Gastrocnemius medialis (tissue), 4 donors: ENCODE measurements at places on chromosomes 7 and 10.

GRCh38 chr10:117928741-117929140, 118.0 kb downstream of the RAB11FIP2 start:
- H3K27ac ChIP-seq = no peak overlapping the region
- DNase-seq = no peak
- no peaks in the 10 kb centered on the region for H3K27me3 ChIP-seq
- H3K4me3 ChIP-seq = no peak overlapping the region
- no peaks in the 10 kb centered on the region for H3K36me3 ChIP-seq

- H3K4me3 ChIP-seq = no peak overlapping the region
- no peaks in the 10 kb centered on the region for H3K27me3 ChIP-seq
These were observed 38.7 kb downstream of the UBE3C start for GRCh38 chr7:157177333-157177982.

DNA sequence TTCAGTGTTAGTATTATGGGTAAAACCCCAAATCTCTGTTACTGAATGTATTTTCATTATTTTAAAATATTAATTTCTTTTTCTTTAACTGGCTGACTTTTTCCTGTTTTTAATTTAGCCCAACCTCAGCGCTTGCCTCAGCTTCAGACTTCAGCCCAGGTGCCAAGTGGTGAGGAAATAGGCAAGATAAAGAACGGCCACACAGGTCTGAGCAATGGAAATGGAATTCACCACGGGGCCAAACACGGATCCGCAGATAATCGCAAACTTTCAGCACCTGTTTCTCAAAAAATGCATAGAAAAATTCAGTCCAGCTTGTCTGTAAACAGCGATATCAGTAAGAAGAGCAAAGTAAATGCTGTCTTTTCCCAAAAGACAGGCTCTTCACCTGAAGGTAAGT, 57.5 kb downstream of the MDFIC start:
- H3K4me1 ChIP-seq = peaks cover 43% of the 10 kb centered on the region
- peak overlapping the region; percentile 77 for H3K27ac ChIP-seq
- no peaks in the 10 kb centered on the region for H3K27me3 ChIP-seq
- no peaks in the 10 kb centered on the region for H3K36me3 ChIP-seq

- H3K27ac ChIP-seq = no peak overlapping the region
- DNase-seq = no peak
- H3K4me3 ChIP-seq = no peak overlapping the region
- H3K4me1 ChIP-seq = no peaks in the 10 kb centered on the region
- no peaks in the 10 kb centered on the region for H3K27me3 ChIP-seq
- no peaks in the 10 kb centered on the region for H3K36me3 ChIP-seq
These were observed 396.5 kb downstream of the POM121L12 start for GRCh38 chr7:53431901-53432300.

GRCh38 chr10:130847170-130847569, 464.4 kb downstream of the TCERG1L start:
- H3K36me3 ChIP-seq = no peaks in the 10 kb centered on the region
- H3K27ac ChIP-seq = no peak overlapping the region
- DNase-seq = no peak

DNA sequence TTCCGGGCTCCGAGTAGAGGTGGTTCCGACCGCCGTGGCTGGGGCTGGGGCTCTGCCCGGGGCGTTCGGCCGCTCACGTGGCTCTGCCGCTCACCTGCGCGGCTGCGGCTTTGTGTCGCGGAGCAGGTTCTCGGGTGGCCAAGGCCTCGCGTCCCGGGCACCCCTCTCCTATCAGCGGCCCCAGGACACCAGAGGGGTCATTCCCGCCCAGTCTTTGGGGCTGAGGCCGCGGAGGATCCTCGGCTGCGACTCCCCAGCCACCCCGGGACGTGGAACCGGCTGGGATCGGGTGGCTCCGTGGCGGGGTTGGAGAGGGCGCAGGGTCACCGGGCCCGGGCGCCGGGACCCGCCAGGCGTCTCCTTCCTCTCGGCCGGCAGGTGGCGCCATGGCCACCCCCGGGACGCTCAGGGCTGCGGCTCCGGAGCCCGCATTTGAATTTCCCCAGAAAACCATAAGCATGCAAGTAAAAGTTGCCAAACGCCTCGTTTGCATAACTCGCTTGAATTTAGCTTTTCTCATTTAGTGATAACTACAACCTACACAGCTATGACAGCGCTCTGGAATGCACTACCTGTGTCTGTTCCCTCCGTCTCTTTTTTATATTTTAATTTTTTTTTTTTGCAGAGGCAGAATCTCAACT, 1.2 kb downstream of the COL26A1 start:
- peaks cover 7% of the 10 kb centered on the region for H3K4me1 ChIP-seq
- DNase-seq = peak; percentile 18
- H3K4me3 ChIP-seq = peak overlapping the region; percentile 45
- H3K36me3 ChIP-seq = no peaks in the 10 kb centered on the region

DNA sequence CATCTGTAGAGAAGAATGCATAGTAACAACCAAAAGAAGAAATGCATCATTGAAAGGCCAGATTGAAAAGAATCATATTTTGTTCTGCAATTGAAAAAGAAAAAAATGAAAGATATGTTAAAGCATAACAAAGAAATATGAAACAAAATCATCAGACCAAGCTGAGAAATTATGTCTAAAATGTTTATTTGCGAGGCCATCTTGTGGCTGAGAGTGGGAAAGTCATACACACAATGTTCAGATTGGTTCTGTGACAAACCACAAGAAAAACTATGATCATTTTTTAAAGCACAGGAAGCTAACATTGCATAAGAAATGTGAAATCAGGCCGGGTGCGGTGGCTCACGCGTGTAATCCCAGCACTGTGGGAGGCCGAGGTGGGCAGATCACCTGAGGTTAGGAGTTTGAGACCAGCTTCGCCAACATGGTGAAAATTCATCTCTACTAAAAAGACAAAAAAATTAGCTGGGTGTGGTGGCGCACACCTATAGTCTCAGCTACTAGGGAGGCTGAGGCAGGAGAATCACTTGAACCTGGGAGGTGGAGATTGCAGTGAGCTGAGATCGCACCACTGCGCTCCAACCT, 36.6 kb downstream of the ABCB5 start:
- H3K4me3 ChIP-seq = no peak overlapping the region
- H3K36me3 ChIP-seq = no peaks in the 10 kb centered on the region
- no peak for DNase-seq
- no peaks in the 10 kb centered on the region for H3K4me1 ChIP-seq
- H3K27me3 ChIP-seq = no peaks in the 10 kb centered on the region

DNA sequence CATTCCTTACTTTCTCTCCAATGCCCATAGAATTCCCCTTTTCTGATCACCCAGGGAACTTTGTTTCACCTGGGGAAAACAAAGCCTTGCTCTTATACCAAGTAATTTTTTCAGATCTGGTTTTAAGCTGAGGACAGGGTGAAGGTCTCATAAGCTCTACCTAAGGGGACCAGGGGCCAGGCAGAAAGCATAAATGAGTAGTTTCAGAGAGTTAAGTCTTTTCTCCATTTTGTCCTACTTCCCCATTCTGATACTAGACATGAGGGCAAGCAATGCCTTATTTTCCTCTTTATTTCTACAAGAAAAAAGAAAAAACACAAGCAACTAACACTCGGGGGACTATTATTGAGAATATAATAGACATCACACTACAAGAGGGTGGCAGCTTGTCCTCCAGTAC, 2.9 kb downstream of the AKR1D1 start:
- no peak overlapping the region for H3K4me3 ChIP-seq

DNA sequence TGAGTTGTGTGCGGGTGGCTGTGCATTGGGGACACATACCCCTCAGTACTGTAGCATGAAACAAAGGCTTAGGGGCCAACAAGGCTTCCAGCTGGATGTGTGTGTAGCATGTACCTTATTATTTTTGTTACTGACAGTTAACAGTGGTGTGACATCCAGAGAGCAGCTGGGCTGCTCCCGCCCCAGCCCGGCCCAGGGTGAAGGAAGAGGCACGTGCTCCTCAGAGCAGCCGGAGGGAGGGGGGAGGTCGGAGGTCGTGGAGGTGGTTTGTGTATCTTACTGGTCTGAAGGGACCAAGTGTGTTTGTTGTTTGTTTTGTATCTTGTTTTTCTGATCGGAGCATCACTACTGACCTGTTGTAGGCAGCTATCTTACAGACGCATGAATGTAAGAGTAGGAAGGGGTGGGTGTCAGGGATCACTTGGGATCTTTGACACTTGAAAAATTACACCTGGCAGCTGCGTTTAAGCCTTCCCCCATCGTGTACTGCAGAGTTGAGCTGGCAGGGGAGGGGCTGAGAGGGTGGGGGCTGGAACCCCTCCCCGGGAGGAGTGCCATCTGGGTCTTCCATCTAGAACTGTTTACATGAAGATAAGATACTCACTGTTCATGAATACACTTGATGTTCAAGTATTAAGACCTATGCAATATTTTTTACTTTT, 1.8 kb downstream of the DDIT4 start:
- peaks cover 19% of the 10 kb centered on the region for H3K4me1 ChIP-seq
- peak overlapping the region; percentile 99 for H3K27ac ChIP-seq
- H3K36me3 ChIP-seq = peaks cover 5% of the 10 kb centered on the region
- peak overlapping the region; percentile 99 for H3K4me3 ChIP-seq
- no peaks in the 10 kb centered on the region for H3K27me3 ChIP-seq

- no peaks in the 10 kb centered on the region for H3K27me3 ChIP-seq
- H3K27ac ChIP-seq = no peak overlapping the region
- no peak for DNase-seq
- no peak overlapping the region for H3K4me3 ChIP-seq
- H3K36me3 ChIP-seq = no peaks in the 10 kb centered on the region
- H3K4me1 ChIP-seq = peaks cover 6% of the 10 kb centered on the region
These were observed 43.3 kb downstream of the MEOX2 start for GRCh38 chr7:15643000-15643705.

GRCh38 chr10:21919117-21919516, 84.4 kb downstream of the DNAJC1 start:
- H3K27ac ChIP-seq = no peak overlapping the region
- no peaks in the 10 kb centered on the region for H3K4me1 ChIP-seq
- H3K27me3 ChIP-seq = no peaks in the 10 kb centered on the region
- no peak for DNase-seq

DNA sequence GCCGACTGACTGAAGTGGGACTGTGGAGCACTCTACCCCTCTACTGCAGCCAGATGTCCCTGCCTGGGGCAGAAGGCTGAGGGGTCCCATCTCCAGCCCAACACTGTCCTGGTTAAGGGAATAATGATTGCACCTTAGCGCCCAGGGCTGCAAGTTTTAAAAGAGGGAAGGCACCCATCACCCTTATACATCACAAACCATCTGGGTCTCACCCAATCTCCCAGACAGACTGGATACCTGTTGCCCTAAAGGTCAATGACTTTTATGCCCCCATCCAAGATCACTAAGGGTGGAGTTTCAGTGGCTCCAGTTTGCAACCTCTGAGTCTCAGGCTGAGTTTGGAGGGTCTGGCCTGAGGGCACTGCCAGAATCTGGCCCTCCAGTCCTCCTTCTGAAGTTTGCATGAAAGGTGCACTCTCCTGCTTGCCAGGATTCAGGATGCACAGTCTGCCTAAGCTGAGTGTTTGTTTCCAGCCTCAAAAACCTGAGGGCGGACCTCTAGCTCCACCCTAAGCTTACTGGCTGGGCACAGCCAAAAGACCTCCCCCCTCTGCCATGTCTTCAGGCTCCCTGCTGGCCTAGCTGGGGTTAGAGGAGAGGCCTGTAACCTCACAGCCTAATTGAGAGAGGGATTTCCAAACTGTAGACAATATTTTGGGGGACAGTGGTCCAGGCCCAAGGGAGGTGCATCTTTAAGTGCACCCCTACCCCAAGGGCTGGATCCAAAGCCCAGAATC, 2.5 kb upstream of the EMX2 start:
- no peak overlapping the region for H3K4me3 ChIP-seq
- DNase-seq = no peak
- H3K27me3 ChIP-seq = peaks cover 89% of the 10 kb centered on the region
- no peak overlapping the region for H3K27ac ChIP-seq

GRCh38 chr10:14598809-14599764, 175.6 kb downstream of the FAM107B start:
- no peaks in the 10 kb centered on the region for H3K36me3 ChIP-seq
- DNase-seq = no peak
- peaks cover 4% of the 10 kb centered on the region for H3K4me1 ChIP-seq

DNA sequence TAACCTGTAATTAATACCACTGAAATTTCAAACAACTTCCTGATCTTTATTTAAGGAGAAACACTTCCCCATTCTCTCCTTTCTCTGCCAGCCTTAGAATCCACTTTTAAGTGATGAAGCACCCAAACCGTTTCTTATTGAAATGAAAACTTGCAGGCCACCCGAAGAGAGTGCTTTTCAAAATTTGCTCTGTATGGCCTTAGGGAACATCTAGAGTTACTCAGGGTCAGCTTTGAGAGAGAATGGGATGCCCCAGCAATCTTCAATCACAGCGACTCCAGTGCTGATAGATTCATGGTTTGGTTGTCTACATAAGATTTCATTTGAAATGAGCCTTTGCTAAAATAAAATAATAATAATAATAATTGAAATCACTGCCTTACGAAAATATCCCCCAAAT, 323.1 kb downstream of the PCLO start:
- no peak for DNase-seq
- no peaks in the 10 kb centered on the region for H3K27me3 ChIP-seq
- H3K36me3 ChIP-seq = no peaks in the 10 kb centered on the region

DNA sequence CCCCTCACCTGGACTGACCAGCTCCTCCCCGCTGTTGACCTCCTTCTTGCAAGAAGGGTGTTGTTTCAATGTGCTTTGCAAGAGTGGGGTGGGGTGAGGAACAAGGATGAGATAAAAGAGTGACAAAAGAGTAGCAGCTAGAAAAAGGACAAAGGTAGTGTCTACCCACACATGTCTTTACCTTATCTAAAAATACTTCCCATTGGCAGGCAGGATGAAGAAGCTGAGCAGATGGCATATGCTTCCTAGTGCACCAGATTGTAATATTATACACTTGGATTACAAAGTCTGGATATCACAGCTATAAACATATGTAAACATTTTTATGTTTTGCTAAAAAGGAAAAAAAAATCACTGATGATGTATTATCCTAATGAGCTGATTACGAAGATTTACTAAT, 34.5 kb downstream of the CHN2 start:
- no peak for DNase-seq
- no peaks in the 10 kb centered on the region for H3K36me3 ChIP-seq
- H3K27me3 ChIP-seq = no peaks in the 10 kb centered on the region
- H3K27ac ChIP-seq = no peak overlapping the region

DNA sequence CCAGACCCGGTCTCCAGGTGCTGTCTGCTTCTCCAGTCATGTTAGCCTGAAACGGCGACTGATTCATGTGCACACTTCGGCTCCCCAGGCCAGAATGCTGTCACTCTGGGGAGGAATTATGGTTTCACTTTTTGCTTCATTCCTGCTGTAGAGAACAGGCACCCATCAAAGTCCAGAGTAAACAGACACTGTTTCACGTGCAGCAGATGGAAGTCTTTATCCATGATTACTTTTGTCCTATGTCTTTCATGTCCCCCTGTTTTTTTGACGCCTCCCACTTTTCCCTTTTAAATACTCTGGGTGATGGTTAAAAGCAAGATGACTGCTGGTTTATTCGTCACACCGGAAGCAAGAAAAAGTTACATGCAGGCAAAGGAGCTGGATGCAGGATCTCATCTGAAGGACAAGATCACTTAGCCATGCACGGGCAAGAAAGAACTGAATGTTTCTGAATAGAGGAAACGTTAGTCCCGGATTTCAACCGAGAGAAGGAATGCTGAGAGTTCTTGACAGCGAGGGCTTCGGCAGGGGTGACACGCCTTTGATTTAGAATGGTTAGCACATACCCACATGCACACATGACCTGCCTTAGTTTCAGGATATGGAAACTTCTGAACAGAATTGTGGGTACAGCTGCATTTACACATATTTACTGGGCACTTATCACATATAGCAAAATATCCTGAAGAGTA, 250.0 kb upstream of the KLF6 start:
- H3K27ac ChIP-seq = peak overlapping the region; percentile 67
- DNase-seq = no peak
- no peaks in the 10 kb centered on the region for H3K27me3 ChIP-seq
- no peaks in the 10 kb centered on the region for H3K36me3 ChIP-seq
- peaks cover 2% of the 10 kb centered on the region for H3K4me1 ChIP-seq
- peak overlapping the region; percentile 39 for H3K4me3 ChIP-seq

GRCh38 chr10:84155521-84155920, 16.2 kb downstream of the GHITM start:
- H3K4me1 ChIP-seq = no peaks in the 10 kb centered on the region
- H3K4me3 ChIP-seq = no peak overlapping the region
- DNase-seq = no peak
- H3K27ac ChIP-seq = no peak overlapping the region
- H3K36me3 ChIP-seq = no peaks in the 10 kb centered on the region
